Glutamatergic neuron (in vitro differentiated cells): ENCODE measurements at places on chromosomes 2 and 18. TPM values are rescaled to one million over a fixed set of nuclear protein-coding genes. Genes with fewer than 3 reads are reported as not detected.

MSGN1 gene
- not detected for total RNA-seq

- peaks cover 6% of the 10 kb centered on the region for H3K36me3 ChIP-seq
- H3K27ac ChIP-seq, result no peak overlapping the region
- no peaks in the 10 kb centered on the region for H3K4me1 ChIP-seq
These were observed 141.2 kb downstream of the RTN4 start for GRCh38 chr2:54909001-54909400.

HOXD9 gene
- total RNA-seq, result 0.44 TPM

DNA sequence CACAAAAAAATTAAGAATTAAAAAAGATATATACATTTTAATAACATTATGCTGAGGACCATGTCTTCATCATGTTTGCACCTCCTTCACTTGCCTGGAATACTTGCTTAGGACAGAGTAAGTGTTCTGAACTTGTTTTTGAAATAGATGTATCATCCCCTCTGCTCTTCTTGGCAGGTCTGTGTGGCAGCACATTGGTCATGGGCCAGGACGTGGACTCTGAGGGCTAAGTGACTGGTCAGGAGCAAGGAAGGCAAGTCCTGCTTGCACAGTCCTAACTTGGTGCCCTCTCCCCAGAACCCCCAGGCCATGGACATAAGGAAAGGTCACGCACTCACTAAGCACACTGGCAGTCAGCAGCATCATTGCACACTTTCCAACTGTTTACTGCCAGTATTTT, 95.8 kb downstream of the PTPRM start:
- peaks cover 8% of the 10 kb centered on the region for H3K4me1 ChIP-seq
- no peak overlapping the region for H3K27ac ChIP-seq
- no peaks in the 10 kb centered on the region for H3K36me3 ChIP-seq
- no peak for DNase-seq
